ENCODE measurements at places on chromosomes 5 and 9. TPM values are rescaled to one million over a fixed set of nuclear protein-coding genes. Genes with fewer than 3 reads are reported as not detected.

The COL23A1 gene
- total RNA-seq = 0.40 TPM

The AK3 gene
- total RNA-seq = 101 TPM

GRCh38 chr5:134547579-134547978 lies 22.1 kb downstream of the JADE2 start:
- DNase-seq = no peak

The FGFR4 gene
- total RNA-seq = 35.2 TPM

The IL3 gene
- not detected for total RNA-seq

DNA sequence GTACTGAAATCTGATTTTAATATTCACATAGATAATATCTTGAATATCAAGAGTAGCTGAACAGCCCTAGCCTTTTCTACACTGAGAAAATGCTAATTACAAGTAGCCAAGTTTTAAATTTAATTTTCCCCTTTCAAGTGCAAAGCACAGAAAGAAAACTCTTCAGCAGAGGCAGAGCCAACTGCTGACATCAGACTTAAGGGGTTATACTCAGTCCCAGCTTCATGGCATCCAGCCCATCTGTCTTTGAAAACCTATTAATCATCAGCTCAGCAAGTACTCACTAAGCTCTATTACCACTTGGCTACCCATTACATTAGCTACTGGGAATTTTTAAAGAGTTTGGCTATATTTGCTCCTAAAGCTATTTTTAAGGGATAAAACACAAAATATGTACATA lies 220.5 kb downstream of the SLC12A2 start:
- peak; percentile 81 for DNase-seq
